IPS-NIHi11 (cell line): ENCODE measurements at places on chromosomes 7 and 10.

DNA sequence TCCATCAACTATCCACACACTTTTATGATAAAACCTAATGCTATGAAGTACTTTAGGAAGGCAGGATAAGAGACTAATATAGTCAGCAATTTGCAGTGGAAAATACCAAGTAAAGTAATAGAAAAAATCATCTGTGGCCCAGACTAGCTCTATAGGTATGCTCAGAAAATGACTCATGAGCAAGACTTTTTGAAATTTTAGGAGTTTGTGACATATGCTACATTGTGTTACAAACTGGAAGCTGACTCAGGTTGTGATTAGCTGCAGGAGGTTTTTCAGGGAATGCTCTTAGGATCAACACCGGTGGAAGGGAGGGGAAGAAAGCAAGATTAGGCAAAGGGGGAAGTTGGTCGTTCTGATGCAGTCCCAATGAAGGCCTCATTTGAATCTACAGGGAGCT lies 56.1 kb downstream of the FEZF1 start:
- DNase-seq, result no peak

DNA sequence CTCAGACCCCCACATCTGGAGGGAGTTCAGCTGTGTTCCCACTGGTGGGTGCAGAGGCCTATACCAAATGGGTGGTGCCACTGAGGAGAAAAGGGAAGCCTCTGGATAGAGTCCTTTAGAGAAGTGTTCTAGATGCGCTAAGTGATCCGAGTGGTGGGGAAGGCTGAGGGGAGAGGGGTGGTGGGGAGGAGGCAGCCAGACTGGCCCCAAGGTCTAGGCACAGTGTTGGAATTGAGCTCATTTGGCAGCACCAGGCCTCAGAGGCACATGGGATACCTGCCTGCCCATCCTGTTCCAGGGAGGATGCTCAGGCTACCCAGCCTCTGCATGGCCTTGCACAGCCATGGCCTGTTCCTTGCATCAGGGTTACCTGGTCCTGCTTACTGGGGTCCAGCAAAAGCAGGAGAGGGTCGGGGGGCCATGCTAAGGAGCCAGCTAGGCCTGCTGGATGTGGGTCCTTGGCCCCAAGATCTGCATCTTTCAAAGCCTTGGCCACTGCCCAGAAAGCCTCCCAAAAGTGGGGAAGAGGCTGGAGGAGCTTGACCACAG lies 99.6 kb downstream of the NEURL1 start:
- DNase-seq, result no peak

DNA sequence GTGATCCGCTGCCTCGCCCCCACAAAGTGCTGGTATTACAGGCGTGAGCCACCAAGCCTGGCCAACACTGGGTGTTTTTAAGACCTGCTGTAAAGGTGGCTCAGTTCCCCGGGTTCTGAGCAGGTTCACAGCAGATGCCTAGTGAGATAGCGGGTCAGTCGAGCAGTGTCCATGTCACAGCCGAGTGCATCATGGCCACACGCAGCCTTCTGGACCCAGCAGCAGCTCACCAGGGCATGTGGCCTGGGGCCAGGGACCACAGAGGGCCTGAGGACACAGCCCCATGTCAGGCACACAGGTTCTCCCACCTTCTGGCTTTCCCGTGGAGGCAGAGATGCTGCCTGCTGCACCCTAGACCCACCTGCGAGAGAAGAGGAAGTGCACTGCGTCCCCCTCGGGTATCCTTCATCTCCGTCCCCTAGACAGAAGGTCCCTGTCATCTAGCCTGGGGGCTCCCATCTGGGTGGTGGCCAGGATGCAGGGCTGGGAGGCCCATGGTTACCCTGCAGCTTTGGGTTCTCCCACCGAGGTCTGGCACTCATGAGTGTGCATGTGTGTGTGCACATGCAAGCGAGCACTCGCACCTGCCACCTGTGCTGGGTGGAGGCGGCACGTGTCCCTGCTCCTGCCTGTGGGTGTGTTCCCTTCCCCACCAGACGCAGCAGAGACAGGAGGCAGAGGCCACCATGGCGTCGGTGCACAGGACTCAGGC lies 98.6 kb downstream of the NKX6-2 start:
- no peak for DNase-seq

DNA sequence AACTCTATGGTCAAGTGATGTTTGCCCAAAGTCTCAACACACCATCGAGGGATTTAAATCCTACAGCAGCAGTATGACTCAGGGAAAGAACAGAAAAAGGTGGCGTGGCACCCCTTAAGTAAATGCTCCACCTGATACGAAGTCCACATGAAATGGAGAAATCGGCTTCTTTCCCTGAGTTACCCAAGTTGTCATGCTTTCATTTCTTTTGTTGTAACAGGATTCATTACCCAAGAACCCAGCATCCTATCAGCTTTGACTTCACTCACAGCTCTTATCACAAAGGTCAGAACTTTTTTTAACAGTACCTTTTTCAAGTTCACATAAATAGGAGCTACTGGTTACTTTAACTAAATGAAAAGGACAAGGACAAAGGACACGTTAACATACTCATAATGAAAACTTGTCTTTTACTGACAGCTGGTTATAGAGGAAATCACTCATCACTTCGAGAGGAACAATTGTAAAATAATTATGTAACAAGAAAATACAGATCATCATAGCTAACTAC lies 219.8 kb upstream of the FRMD4A start:
- DNase-seq, result no peak

GRCh38 chr10:2682491-2682890 lies 384.9 kb upstream of the PFKP start:
- no peak for DNase-seq

DNA sequence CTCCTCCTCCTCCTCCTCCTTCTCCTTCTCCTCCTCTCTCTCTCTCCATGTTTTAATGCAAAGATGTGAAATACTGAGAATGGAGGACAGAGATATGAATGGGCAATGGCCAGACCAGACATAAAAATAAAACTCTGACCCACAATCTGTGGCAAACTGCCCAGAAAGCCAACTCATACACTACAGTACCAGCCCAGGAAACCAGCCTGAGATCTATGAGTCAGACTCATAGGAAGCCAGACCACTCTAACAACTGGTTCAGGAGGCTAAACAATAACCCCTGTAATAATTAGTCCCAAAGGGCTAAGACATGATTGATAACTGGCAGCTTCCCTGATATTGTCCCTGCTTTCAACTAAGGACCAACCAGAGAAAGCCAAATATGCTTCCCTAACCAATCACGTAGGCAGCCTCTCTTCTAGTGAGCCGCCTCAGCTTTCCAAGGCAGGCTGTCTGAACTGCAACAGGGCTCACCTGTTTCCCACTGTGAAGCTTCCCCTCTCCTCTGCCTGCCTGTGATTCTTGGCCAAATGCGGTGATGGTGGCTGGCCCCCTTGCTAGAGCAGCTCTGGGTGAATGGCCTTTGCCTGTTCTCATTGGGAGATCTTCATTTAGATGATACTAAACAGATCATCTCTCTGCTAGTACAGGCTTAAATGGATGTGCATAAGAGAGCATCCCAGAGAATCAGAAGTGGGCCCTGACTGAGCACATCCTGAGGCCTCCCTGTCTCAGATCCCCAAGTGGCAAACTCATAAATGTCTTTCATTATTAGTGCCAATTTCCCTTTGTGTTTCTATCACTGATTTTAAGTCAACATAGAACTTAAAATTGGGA lies 817.6 kb downstream of the TNS3 start:
- DNase-seq, result peak; percentile 33

DNA sequence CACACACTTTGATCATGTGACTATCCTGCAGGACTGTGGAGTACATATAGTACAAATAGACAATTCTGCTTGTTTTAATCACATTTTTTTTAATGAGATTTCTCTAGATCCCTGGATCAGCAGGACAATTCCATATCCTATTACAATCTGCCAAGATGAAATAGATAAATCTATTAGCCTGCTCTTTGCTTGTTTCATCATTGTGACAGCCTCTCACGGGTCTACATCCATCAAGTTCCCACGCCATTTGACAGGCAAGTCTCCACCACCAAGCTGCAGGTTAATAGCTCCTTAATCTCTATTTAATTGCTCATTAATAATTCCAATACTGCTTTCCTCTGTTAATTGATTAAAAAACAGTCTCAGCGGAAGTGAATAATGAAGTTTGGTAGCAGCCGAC lies 671.5 kb downstream of the CCSER2 start:
- DNase-seq, result no peak

- no peak for DNase-seq
Observed at GRCh38 chr7:8159595-8159994, 102.4 kb downstream of the ICA1 start.

- peak; percentile 26 for DNase-seq
Observed at GRCh38 chr10:62815381-62816075, 638 bp downstream of the EGR2 start.
